GM03348 (cell line): ENCODE measurements at places on chromosomes 1 and 21.

GRCh38 chr1:87044840-87045239 lies 130.4 kb downstream of the HS2ST1 start:
- no peak for DNase-seq

- no peak for DNase-seq
These were observed 218.6 kb downstream of the URB2 start for GRCh38 chr1:229844675-229845074.

GRCh38 chr1:59215766-59216291 lies 81.1 kb upstream of the FGGY start:
- no peak for DNase-seq

- no peak for DNase-seq
These were observed 18.7 kb upstream of the ZNF362 start for GRCh38 chr1:33237579-33237978.

- DNase-seq, result peak; percentile 11
These were observed 34.5 kb downstream of the OR10R2 start for GRCh38 chr1:158506369-158506987.

- DNase-seq, result no peak
These were observed 461.1 kb downstream of the PTPRU start for GRCh38 chr1:29697391-29697780.
